ENCODE measurements at places on chromosomes 5 and 9. TPM values are rescaled to one million over a fixed set of nuclear protein-coding genes. Genes with fewer than 3 reads are reported as not detected.

LVRN gene
- total RNA-seq: not detected

SPATA9 gene
- total RNA-seq: not detected

TYRP1 gene
- 14.4 TPM for total RNA-seq

SEMA6A gene
- 3.4 TPM for total RNA-seq

MFAP3 gene
- 41.2 TPM for total RNA-seq

CERCAM gene
- total RNA-seq: 144 TPM

PLPP7 gene
- total RNA-seq: 5.1 TPM

TRAF1 gene
- 0.64 TPM for total RNA-seq

SLC24A2 gene
- total RNA-seq: not detected

CEL gene
- total RNA-seq: 0.52 TPM

MRNIP gene
- total RNA-seq: 4.5 TPM

ADAMTSL1 gene
- 1.0 TPM for total RNA-seq

LCP2 gene
- under 0.01 TPM for total RNA-seq

PTCH1 gene
- total RNA-seq: 10.6 TPM

DCAF12 gene
- total RNA-seq: 26.6 TPM

PCDHA1 gene
- total RNA-seq: not detected

DAB2 gene
- total RNA-seq: 23.0 TPM

NOP16 gene
- 14.0 TPM for total RNA-seq

PLPPR1 gene
- total RNA-seq: not detected

SLC9A3 gene
- total RNA-seq: 1.6 TPM

BTNL3 gene
- total RNA-seq: not detected

FAM169A gene
- under 0.01 TPM for total RNA-seq

IL33 gene
- total RNA-seq: 60.6 TPM

ANKRD33B gene
- 4.2 TPM for total RNA-seq

TMOD1 gene
- 1.5 TPM for total RNA-seq

F2RL1 gene
- total RNA-seq: 125 TPM

SLC46A2 gene
- total RNA-seq: not detected

LCN6 gene
- not detected for total RNA-seq

ZDHHC11B gene
- not detected for total RNA-seq

SHLD3 gene
- total RNA-seq: 5.7 TPM

ADGRD2 gene
- total RNA-seq: not detected

WNT8A gene
- not detected for total RNA-seq

GTF2H2C gene
- total RNA-seq: 31.0 TPM

NELFB gene
- total RNA-seq: 49.1 TPM

AQP3 gene
- 1.3 TPM for total RNA-seq

SPINK4 gene
- total RNA-seq: not detected

FAT2 gene
- total RNA-seq: 0.16 TPM

COL15A1 gene
- 11.3 TPM for total RNA-seq

Measured in epithelial cell of alveolus of lung (primary cell).